Mammary epithelial cell (primary cell): ENCODE measurements at places on chromosomes 6 and 20. TPM values are rescaled to one million over a fixed set of nuclear protein-coding genes. Genes with fewer than 3 reads are reported as not detected.

GRCh38 chr20:60096166-60096565 lies 137.9 kb downstream of the CDH26 start:
- DNase-seq = no peak

GRCh38 chr6:154408891-154409500 lies 52.4 kb upstream of the IPCEF1 start:
- no peak for DNase-seq

GRCh38 chr6:146878168-146878951 lies 279.6 kb downstream of the ADGB start:
- DNase-seq = peak; percentile 45

- DNase-seq = no peak
Observed at GRCh38 chr20:25361287-25361683, 29.4 kb downstream of the ABHD12 start.

DNA sequence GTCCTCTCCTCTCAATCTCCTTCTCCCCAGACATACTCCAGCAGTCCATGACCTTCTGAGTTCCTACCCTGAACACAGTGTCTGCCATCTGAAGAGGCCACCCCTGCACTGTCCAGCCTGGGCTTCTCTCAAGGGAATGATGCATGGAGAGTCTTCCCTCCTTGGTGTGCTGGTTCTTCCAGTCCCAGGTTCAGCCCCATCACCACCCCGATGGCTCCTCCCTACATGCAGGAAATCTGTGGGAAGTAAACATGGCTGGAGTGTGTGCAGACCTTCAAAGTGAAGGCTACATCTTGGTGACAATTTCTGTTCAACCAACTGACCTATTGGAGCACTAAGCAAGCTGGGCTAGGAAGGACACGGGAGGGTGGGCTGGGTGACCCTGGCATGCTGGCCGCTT lies 121.0 kb upstream of the JAG1 start:
- no peak for DNase-seq

- DNase-seq = no peak
Observed at GRCh38 chr6:119395192-119395591, 45.6 kb upstream of the MAN1A1 start.

- no peak for DNase-seq
Observed at GRCh38 chr20:6919792-6920468, 152.4 kb downstream of the BMP2 start.

DNA sequence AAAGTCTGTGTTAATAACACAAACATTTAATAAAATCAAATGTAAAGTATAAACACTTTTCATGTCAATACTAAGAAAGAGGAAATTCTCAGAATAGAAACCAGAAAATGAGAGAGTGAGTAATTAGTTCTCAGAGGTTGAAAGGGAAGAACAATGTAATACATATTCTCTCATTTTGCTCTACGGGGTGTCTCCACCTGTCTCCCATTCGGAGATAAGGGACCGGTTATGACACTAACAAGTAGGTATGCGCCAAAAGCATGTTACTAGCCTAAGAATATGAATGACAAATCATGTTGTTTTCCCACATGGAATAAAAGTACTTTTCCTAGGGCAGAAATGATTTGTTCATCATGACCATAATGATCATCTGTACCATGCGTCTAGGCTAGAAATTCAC lies 35.6 kb upstream of the PRELID3B start:
- DNase-seq = peak; percentile 7

- DNase-seq = no peak
Observed at GRCh38 chr6:162198925-162199324, 528.6 kb downstream of the PRKN start.

DNA sequence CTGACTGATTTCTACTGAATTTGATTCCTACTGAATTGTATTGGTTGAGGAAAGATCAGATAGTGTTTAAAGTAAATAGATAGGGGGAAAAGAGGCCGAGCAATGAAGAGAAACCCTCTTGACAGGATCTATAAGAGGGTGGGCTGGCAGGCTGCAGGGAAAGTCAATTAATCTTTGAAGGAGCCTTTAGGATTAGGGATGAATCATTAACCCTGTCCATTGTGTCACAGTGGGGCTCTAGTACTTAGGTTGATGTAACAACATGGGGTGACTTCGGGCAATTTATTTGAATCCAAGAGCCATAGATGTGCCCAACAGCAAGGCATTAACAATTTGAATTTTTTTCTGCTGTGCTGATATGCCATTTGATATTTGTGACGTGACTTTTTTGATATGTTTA lies 7.5 kb downstream of the RFX6 start:
- DNase-seq = no peak

- no peak for DNase-seq
Observed at GRCh38 chr6:1015825-1016224, 296.1 kb upstream of the FOXQ1 start.

- DNase-seq = no peak
Observed at GRCh38 chr6:80335121-80335531, 228.7 kb downstream of the BCKDHB start.

GRCh38 chr6:113732384-113732966 lies 124.7 kb upstream of the MARCKS start:
- DNase-seq = no peak

DNA sequence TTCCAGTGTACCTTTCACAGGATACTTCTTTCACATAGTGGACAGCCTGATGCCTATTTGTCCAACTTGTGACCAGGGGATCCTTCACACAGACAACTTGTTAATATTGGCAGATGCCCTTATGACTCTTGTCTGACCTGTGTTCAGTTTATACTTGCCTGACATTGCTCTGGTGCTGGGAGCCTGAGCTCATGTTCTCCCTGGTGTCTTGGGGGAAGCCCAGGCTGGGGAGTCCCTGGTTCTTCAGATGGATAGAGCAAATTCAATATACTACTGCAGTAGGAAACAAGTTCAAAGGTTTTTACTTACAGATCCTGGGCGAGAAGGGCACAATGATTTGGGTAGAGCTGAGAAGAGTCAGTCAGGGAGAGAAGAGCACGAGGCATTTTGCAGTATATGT lies 76.1 kb downstream of the NKAIN2 start:
- DNase-seq = no peak

DNA sequence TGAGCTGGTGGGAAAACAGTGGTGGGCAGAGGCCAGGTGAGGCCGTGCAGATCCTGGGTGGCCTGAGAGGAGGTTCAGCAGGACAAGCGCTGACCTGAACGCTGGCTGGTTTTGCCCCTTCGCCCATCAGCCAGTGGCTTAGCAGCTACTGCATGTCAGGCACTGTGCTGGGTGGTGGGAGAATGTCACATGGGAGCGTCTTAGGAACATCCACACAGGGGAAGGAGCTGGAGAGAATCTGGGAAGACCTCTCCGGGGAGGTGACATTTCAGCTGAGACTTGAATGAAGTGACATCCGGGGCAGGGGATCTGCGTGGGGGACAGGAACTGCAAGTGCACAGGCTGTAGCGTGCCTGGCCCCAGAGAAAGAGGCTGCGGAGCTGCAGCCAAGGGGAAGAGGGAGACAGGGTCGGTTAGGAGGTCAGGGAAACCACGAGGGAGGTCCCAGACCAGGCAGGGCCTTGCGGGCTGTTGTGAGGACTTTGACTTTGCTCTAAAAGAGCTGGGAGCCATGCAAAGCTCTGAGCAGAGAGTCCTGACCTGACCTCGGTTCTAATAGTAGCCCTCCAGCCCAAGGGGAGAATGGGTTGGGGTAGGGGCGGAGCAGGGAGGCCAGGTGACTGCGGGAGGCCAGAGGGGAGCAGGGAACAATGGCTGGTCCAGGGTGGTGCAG lies 156.8 kb upstream of the PTPN1 start:
- DNase-seq = no peak

DNA sequence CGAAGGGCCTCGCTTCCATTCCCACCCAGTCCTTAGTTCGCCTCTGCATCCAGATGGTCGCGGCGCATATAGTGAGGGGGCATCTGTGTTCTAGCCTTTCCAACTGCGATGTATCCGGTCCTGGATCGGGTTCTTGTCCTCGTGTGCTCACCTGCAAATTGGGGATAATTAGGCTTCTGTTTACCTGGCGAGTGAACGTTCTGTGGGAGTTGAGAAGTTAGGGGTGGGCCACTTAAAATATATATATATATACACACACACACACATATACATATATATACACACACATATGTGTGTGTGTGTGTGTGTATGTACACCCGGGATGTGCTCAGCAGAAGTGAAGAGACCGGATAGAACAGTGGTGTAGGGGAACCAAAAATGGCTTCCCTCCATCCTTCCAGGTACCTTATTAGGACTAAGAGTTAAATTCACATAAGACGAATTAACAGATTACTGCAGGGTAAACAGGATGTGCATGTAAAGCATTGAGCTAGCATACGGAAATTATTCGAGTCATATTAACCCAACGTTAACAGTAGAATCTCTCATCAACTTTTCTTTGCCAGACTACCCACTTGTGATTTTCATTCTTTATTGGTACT lies 537 bp downstream of the CSTF1 start:
- peak; percentile 9 for DNase-seq

GRCh38 chr20:58081846-58082245 lies 146.6 kb downstream of the ANKRD60 start:
- DNase-seq = peak; percentile 72

DNA sequence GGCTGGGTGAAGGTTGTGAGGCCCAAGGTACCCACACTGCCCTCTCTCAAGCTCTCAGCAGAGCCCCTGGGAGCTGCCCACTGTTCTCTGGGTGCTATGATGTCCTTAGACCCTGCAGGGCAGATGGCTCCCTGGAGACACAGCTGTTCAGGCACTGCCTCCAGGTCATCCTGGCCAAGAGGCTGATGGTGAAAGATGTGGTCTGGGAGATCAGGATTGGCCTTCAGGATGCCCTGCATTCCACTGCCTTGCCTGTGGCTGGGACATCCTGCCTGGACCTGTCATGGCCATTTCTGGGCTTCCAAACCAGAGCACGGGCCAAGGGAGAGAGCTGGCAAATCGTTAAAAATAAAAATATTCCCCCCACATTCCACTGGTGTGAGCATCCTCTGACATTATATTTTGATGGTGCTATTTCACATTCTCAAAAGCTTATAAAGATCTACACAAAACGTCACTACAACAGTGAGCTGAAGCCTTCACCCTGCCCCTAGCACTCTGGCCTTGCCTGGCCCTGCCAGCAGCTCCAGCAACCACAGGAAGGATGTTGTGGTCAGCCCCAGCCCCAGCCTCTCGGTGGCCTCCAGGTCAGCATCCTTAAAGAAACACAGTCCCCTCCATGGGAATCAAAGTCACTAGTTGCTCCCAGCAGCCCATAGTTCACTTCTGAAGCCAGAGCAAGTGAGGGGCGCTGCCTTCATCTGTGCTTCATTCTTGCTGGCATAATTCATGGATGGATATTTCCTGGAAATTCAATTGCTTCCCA lies 13.5 kb upstream of the KCNK16 start:
- DNase-seq = peak; percentile 49

DNA sequence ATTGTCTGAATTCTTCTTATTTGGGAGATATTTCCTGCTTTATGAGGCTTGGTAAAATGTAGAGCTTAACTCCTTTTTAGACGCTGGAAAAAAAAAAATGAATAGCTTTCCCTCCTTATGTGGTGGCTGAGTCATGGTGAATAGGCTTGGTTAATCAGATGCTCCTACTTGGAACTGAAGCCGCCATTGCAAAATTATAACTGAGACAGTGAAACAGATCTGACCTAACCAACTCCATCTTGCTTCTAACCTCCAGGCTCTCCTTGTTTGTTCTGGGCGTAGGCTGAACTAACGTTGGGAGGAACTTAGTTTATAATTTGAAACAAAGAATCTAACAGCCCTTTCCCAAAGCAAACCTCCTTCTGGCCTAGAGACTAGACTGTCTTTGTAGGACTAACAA lies 43.2 kb upstream of the PLCB4 start:
- DNase-seq = peak; percentile 21

GRCh38 chr20:46361381-46361780 lies 45.0 kb downstream of the ELMO2 start:
- DNase-seq = no peak

DNA sequence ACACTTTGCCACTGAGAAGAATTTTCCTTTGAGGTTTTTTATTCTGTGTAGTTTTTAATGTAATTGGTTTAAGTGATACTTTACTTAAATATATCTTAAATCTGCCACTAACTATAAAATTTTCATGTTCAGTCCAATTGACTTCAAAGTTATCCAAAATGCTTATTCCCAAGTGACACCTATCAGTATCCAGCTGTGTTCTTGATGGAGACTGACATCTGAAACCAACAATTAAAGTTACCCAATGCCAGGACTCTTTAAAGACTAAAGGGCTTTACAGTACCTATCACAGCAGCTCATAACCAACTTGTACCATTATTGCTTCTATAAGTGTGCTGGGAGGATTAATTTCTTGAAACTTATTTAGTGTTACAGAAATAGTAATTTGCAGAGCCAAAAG lies 13.8 kb upstream of the EYA4 start:
- no peak for DNase-seq

- DNase-seq = no peak
Observed at GRCh38 chr6:53920881-53921280, 126.1 kb downstream of the LRRC1 start.

DNA sequence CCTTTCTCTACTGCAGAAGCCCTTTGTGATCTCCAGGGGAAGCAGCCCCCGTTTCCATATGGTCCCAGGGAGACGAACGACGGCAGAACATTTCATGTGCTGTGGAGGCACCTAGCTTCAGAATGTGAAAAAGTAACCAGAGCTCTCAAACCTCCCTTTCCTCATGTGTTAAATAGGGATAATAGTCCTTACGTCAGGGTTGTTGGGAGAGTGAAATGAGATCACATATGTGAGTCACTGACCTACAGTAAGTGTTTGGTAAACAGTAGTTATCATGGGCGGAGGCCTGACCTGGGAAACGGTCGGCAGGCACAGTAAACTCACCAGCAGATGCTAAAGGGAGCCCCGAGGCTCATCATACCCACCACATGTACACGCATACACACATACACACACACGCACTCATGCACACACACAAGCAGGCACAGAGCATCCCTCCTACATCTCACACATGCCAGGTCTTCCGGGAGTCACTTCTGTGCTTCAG lies 89.7 kb downstream of the LY86 start:
- DNase-seq = peak; percentile 63

DNA sequence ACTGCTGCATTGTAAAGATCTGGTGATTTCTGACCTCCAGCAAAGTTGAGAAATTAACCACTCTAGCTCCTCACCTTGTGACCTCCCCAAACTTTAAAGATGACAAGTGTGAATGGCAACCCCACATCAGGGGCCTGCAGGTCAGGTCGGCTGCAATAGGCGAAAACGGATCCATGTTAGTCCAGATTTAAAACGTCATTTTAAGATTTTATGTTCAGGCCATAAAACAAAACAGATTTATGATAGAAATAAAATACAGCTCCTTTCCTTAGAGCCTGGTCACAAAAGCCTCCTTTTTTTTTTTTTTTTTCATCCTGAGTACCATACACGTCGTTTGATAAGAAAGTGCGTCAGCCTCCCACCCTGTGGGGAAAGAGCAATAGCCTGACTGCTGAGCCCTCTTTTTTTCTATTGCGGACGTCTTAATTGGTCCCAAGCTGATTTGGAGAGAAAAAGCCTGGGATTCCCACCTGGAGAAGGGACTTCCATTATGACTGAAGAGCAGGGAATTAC lies 519.2 kb upstream of the NOX3 start:
- DNase-seq = no peak

EFHC1 gene
- 10.5 TPM for polyA plus RNA-seq

ZC3H12D gene
- polyA plus RNA-seq = 0.01 TPM

ZSCAN9 gene
- polyA plus RNA-seq = 7.3 TPM

UNC5CL gene
- 0.19 TPM for polyA plus RNA-seq

BIRC7 gene
- polyA plus RNA-seq = not detected

DEF6 gene
- polyA plus RNA-seq = 19.3 TPM

PLCB4 gene
- 3.8 TPM for polyA plus RNA-seq

PROKR2 gene
- polyA plus RNA-seq = not detected

FOXQ1 gene
- 3.4 TPM for polyA plus RNA-seq

TMEM217 gene
- polyA plus RNA-seq = 1.1 TPM

LY6G5C gene
- 1.00 TPM for polyA plus RNA-seq

DEFB114 gene
- polyA plus RNA-seq = not detected

MCCD1 gene
- polyA plus RNA-seq = not detected

PLG gene
- not detected for polyA plus RNA-seq
